Cerebellum (tissue), 4 donors: ENCODE measurements at places on chromosomes 3 and 15.

- DNase-seq = no peak
Measured at GRCh38 chr3:175564363-175564762, 705.2 kb downstream of the NAALADL2 start.

DNA sequence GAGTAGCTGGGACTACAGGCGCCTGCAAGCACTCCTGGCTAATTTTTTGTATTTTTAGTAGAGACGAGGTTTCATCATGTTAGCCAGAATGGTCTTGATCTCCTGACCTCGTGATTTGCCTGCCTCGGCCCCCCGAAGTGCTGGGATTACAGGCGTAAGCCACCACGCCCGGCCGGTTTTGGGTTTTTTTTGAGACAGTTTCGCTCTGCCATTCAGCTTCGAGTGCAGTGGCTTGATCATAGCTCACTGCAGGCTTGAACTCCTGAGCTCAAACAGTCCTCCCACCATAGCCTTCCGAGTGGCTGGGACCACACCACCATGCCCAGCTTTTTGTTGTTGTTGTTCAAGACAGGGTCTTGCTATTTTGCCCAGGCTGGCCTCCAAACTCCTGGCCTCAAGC is 16.0 kb upstream of the SCAP start:
- no peak for DNase-seq

- peak; percentile 48 for DNase-seq
Measured at GRCh38 chr15:44034933-44035624, 160.0 kb downstream of the FRMD5 start.

DNA sequence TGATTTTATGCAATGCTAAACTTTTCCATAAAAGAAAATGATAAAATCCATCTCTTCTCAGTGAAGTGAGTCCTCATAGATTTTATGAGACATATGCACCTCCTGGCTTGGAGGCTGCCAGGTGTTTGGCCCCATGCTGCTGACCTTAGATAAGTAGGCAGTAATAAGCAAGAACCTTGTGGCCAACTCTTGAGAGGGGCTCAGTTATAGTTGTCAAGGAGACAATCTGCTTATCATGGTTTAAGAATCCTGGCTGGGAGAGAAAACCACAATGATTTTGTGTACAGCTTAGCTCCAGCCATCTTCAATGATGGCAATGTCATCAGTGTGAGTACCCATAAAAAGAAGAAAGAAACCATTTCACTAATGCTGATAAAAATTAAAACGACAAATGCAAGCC is 252.1 kb downstream of the CPNE4 start:
- no peak for DNase-seq

DNA sequence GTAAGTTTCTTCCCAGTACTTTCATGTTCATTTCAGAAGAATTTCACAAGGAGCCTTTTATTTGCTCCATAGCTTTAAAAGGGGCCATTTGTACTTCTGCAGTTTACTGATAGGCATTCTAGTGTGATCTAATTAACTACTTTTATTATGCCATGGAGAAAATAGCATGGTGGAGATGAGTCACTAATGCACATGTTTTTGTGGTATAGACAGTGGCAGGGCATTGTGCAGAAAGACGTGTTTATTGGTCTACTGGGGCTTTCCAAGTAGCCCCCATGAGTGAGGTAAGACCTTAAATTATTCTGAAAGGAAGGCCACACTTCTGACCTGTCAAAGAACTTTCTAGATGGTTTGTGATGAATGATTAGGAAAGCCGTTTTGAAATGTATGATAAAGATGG is 810.0 kb upstream of the NR2F2 start:
- no peak for DNase-seq

DNA sequence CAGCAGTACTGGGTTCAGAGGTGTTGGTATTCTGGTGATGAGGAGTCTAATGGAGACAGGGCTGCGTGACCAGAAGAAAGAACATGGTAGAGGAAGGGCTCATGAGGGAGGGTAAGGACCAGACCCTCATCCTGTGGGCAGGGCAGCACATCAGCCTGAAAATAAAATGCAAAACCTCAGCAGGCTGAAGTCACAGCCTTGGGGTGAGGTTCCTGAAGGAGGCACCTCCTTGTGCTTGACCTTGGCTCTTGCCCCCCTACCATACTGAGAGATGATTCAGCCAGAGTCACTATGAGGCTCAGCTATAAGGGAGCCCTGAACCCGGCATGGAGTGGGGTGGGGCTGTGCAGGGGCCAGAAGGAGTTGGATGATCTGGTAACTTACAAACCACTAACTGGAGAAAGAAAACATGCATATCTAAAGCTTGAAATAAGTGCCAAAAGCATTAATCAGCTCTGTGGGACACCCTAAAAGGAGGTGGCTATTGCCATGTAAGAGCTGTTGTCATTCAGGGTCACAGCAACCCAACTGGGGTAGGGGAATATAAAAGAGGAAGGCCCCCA is 60.2 kb downstream of the CORO2B start:
- no peak for DNase-seq

- DNase-seq = no peak
Measured at GRCh38 chr3:71131375-71132314, 451.9 kb downstream of the FOXP1 start.
